Stimulated activated CD8-positive, alpha-beta memory T cell treated with anti-CD3 and anti-CD28 coated beads, Interleukin-7, amount 100 ng/mL, for 1 hour (primary cell): ENCODE measurements at places on chromosomes 11 and 22.

DNA sequence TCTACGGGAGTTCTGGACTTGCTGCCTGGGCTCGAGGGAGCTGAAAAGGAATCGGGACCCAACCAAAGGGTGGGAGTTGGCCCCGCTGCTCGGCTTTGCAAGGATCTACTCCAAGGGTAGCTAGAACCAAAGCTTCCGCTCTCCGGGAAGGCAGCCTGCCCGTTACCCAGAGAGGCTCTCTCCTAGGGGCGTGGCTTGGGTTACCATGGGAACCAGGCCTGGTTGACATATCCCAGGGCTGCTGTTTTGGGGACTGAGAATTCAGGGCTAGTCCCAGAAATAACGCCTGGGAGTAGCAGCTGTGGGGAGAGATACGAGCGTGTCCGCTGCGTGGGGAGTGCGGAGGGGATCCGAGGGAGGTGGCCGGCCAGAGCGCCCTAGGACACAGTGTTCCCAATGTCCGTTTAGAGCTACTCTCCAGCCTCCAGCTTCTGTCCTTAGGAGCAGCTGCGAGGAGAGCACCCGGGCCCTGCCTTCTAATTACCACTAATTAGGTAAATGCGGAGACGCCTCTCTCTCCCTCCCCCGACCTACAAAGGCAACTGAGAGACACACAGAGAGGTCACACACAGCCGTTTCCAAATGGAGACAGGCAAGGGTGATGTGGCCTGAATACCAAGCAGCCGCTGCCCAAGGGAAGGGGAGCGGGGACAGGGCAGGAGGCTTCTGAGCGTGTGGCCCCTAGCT lies 141.6 kb upstream of the CADM1 start:
- DNase-seq, result no peak

GRCh38 chr22:48881326-48881980 lies 946.2 kb downstream of the BRD1 start:
- no peak for DNase-seq

DNA sequence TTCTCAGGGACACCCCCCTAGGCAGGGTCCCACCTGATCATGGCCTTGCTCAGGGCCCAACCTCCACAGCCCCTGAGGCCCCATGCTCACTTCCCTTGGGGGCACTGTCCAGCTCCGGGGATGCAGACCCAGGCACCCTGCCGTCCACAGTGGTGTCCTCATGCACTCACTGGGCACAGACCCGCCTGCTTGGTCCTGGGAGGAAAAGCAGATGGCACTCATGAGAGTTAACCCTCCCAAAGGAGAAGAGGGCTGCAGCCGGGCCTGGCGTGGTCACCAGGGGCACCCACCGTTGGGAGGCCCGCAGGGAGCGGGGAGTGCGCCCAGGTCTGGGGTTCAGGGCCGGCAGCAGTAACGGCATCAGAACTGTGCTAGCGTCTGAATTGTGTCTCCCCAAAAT lies 1270.9 kb downstream of the BRD1 start:
- DNase-seq, result no peak

- no peak for DNase-seq
Measured at GRCh38 chr11:119365071-119365591, 16.4 kb downstream of the USP2 start.

DNA sequence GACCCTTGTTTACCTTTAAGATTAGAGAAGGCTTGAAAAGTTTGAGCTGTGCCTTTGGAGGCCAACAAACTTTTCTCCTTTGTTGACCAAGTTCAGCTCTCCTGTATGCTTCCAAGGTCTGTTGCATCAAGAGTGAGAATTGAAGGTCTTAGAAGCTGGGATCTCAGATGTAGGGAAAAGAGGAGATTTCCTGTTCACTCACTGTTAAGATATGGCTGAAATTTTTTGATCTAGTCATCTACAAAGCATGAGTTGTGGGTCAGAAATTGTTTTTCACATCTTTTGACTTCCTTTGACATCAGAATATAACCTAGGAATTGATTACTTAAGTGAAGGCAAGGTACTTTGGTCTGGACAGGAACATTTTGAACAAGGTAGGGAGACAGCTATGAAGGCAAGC lies 12.1 kb downstream of the OR51B4 start:
- DNase-seq, result no peak

DNA sequence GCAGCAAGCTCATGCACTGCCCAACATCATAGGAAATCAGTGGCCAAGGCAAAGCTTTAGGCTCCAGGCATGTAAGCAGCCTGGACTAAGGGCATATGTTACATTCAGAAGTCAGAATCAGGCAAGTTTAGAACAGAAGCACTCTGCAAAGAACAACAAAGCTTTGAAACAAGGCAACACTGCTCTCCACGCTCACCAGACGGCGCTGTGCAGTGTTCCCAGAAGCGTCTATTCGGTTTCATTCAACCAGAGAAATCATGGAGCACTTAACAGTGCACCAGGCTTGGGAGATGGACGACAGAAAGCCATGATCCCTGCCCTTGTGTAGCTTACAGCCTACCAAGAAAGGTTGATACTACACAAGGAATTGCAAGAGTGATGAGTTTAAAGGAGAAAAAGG lies 555.8 kb downstream of the BUD13 start:
- no peak for DNase-seq

GRCh38 chr22:50082961-50083461 lies 2.2 kb downstream of the MLC1 start:
- no peak for DNase-seq

DNA sequence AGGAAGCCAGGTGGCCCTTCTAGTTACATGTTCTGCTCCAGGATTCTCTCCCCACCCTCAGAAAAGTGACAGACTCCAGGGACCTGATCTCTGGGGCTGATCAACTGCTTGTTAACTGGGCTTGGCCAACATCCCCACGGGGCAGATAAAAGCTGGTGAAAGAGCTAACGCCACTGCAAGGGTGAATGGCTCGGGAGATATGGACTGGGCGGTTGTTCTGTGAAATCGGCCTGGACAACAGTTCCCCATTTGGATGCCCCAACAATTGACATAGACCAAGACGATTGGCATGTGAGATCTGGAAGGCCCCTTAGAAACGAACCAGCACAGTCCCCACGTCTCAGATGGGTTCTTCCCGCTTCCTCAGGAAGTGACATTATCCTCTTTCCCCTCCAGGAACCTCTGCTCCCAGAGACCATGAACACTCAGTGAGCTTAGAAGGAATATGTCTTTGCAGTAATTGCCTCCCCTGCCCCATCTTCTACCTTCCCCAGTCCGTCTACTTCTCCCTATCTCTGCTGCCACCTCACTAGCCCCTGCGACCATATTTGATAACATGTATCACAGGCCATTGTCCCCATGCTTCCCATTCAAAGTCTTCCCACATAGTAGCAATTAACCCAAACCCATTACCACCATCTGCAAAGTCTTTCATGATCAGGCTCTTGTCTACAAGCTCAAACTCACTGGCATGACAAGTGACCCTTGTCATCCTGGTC lies 5.6 kb upstream of the PRG2 start:
- no peak for DNase-seq

- no peak for DNase-seq
Measured at GRCh38 chr11:2801711-2802388, 83.7 kb downstream of the CDKN1C start.

DNA sequence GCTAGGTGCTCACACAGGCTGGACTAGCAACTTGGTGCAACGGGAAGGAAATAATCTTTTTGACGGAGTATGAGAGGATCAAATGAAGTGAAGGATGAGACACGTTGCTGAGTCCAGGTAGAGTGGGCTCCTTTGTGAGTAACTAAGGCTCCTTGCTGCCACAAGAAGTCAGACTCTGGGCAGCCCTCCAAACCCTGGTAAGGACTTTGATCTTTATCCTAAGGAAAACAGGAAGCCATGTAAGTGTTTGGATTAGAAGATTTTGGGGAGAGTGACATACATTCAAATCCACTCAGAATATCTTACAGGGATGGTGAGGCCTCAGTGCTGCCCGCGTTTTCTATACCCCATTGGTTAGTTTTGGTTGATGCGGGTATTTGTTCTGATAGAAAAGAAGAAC lies 155.9 kb upstream of the RAG2 start:
- no peak for DNase-seq

- DNase-seq, result no peak
Measured at GRCh38 chr11:31783252-31783651, 27.9 kb downstream of the PAX6 start.

DNA sequence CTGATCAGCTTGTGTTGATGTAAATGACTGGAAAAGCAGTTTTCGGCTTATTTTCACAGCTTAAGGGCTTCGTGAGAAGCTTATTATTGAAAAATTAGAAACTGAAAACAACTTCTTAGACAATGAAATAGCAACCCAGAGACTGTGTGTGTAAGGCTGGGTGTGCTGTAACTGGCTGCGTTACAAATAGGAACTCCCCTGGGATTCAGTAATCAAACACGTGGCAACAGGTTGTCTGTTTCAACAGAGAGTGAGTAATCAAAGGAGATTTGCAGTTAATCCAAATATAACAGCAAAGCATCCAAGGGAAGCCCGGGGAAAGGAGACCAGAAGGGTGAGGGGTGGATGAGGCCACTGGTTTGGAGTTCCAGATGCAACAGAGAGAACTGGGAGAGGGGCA lies 19.2 kb downstream of the NTM start:
- DNase-seq, result no peak

GRCh38 chr11:87150936-87151335 lies 113.2 kb downstream of the TMEM135 start:
- DNase-seq, result no peak

DNA sequence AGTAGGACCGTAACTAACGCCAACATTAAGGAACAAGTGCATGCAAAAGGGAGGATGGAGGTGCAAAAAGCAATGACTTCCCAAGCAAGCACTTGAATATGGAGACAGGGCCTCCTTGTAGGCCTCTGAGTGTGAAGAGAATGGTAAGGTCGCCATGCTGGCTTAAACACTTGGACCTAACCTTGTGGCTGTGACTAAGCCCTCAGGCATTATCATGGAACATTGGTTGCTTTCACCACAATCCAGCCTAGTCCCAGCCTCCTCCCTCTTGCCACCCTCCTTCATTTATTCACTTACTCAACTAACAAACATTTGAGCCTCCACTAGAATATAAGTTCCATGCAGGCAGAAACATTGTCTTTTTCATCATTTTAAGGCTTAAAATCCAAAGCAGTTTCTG lies 11.9 kb upstream of the SYTL2 start:
- DNase-seq, result no peak

DNA sequence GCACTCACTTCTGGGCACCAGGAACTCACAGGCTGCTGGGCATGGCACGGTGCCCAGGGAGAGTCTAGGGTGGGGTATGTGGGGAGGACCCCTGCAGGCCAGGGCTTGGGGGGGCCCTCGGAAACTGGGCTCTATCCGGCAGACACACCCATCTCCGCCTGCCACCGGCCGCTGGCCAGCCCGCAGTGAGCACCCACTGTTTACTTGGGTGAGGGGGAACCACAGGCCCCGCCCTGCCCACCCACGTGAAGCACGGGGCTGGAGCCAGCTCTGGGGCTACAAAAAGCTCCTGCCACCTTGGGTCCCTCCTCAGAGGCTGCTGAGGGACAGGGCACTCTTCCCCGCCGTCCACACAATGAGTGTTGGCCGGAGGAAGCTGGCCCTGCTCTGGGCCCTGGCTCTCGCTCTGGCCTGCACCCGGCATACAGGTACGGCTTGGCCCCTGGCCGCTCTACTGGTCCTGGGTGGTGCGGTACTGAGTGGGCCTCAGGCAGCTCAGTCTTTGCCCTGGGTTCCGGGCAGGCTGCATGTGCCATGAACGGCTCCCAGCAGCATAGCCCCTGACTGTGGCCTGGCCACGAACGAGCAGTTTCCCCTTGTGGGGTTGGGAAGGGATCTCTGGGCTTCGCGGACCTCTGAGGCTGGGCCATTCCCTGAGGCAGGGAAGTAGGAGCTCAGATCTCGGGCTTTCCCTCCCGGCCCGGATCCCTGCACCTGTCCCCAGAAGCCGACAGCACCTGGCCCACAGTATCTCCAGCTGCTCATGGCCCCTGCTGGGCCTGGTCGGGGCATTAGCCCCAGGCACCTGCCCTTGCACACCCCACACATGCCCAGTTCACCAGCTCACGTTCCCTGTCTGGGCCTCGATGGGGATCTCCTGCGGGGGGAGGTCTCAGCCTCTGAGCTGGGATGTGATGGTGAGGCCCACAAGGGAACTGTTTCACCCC lies at the start of gene MUC5AC:
Gene MUC5AC, plus strand, starts transcription at position 309 of the 947 bp plus-strand sequence. Its CDS starts 47 bp downstream, at position 356.
- DNase-seq, result no peak

- DNase-seq, result no peak
Measured at GRCh38 chr11:35292279-35292678, 127.1 kb downstream of the SLC1A2 start.

GRCh38 chr11:119983240-119983732 lies 154.6 kb downstream of the TRIM29 start:
- DNase-seq, result no peak

DNA sequence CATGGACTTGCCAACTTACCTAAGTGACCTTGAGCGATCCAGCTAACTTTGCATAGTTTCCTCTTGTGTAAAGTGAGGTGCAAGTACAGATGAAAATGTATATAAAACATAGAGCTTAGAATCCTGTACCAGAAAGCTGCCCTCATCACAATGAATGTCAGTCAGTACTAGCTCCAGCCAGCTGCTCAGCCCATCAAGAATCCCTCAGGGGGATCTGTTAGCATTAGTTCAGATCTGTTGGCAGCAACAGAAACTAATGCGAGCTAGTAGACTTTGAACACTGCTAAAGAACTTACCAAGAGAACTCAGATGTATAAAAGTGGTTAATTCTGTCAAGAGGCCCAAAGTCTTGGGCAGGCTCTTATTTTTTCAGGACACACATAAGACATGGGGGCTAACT lies 6.3 kb upstream of the C11orf91 start:
- no peak for DNase-seq

DNA sequence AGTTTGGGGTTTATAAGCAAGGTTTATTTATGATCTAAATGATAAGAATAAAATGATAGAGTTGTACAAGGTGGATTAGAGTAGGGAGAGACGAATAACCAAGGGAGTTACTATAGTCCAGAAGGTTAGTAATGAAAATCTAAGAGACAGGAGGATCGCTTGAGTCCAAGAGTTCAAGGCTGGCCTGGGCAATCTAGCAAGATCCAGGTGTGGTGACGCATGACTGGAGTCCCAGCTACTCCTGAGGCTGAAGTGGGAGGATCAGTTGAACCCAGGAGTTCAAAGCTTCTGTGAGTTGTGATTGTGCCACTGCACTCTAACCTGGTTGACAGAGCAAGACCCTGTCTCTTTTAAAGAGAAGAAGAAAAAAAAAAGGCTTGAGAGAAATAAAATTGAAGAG lies 12.3 kb downstream of the HMGXB4 start:
- no peak for DNase-seq

- DNase-seq, result no peak
Measured at GRCh38 chr11:126834149-126834548, 166.4 kb downstream of the KIRREL3 start.

DNA sequence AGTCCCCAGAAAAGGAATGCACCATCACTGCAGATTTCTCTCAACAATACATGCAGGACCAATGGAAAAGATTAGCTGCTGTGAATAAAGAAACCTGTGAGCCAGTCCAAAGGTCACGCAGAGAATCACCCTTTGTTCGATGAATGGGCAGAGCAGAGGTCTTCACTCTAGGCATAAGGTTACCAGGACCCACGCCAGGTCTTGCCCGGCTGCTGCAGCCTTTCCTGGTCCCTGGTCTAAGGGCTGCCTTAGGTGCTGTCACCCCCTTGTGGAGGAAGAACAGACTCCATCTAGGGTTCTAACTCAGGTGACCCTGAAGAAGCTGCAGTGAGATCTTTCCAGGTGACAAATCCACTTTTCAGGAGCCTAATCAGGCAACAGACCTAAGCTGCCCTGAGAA lies 29.0 kb upstream of the NAP1L4 start:
- DNase-seq, result no peak
